ENCODE measurements at places on chromosomes 3 and 15.

DNA sequence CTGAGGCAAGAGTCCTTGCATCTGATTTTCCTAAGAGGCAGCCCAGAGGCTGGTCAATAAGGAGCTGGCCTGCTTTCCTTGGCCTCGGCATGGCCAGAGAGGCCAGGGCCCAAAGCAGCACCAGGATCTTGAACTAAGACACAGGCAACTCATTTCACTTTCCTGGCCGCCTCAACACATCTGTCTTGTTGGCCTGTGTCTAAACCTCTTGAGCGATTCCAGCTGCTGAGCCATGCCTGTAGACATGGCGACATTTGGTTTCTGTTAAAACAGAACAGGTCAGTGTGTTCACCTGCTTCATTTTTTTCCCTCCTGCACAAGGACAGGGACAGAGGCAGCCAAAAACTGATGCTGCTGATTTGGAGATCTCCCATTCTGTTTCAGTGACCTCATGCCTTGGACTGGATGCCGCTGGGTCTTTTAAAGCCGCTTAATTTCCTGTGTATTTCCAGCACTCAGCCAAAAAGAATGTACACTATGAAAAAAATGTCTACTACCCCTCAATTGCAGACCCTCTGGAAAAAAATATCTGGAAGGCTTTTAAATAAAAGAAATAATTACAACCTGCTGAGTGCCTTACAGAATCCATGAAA lies 266.6 kb upstream of the ICE2 start:
- no peak for DNase-seq

DNA sequence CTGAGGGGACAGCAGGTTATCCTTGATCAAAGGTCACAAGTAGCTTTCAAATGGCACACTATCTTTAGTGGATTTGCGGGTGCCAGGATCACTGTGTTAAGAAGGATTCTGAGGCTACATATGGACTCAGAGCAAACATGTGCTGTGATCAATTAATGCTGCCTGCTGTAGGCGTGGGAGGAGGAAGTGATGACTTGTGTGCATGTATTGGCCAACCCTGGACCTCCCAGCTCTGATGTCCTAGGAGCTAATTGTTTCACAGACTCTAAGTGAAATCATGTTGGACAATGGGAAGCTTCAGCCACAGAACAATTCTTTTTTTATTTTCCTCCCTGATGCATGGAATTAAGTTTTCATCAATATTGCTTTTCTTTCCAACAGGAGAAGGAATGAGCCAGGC lies 24.4 kb downstream of the FAH start:
- no peak for DNase-seq

GRCh38 chr3:101219842-101220560 lies 100.4 kb downstream of the IMPG2 start:
- DNase-seq = no peak

GRCh38 chr3:133295199-133295901 lies 104.5 kb upstream of the BFSP2 start:
- DNase-seq = no peak

DNA sequence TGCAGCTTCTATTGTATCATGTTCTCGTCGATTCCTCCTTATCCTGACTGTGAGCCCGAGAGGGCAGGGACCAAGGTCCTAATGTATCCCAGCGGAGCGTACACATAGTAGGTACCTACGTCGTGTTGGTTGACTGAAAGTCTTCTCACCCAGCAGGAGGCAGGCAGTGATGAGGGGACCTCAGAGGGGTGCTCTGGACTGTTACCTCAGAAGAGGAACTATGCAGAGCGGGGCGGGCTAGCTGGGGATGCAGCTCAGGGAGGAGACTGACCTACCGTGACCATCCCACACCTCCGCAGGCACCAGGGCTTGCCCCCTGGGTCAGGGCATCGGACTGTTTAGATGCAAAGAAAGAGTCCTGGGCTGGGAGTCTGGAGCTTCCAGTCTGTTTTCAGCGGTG lies 11.4 kb downstream of the CHAC1 start:
- DNase-seq = no peak

DNA sequence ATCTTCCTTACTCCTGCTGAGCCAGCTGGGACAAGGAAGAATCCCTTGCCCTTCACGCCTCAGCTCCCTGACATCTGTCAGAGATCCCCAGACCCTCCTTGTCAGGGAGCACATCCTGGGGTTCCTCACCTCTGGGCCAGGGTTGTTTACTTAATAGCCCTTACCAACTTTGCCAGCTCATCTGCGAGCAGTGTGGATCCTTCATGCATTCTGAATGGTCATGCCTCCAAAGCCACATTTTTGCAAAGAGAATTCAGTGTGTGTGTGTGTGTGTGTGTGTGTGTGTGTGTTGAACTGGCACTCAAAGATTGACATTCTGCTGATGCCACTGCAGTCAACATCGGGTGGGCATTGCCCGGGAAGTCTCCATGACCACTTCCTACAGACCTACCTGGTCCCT lies 112.6 kb downstream of the SLC49A4 start:
- DNase-seq = no peak

GRCh38 chr3:11128682-11129632 lies 25.3 kb upstream of the HRH1 start:
- DNase-seq = no peak

- DNase-seq = no peak
Measured at GRCh38 chr3:56855856-56856512, 54.2 kb upstream of the ARHGEF3 start.

- no peak for DNase-seq
Measured at GRCh38 chr3:175670557-175670956, 811.4 kb downstream of the NAALADL2 start.

DNA sequence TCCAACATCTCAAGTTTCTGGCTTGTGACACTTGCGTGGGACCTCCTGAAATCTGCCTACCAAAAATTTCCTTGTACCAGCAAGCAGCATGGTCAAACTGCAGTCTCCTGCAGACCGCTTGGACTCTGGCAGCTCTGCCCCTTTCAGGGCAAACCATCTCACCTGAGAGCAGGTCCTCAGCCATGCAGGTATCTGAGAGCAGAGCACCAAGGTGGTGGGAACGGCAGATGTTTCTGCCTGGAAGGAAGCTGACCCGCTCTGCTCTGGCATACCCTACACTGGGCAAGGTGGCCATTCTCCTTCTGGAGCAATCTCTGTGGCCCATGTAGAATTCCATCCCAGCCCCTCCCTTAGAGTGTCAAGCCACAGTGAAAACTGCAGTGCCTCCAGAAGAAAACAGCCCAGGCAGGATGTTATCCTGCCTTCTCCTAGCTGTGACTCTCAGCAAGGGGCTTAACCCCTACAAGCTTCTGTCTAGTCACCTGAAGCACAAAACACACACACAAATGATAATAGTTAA lies 21.6 kb downstream of the MESD start:
- DNase-seq = no peak

GRCh38 chr3:135650309-135650708 lies 315.2 kb upstream of the PPP2R3A start:
- DNase-seq = no peak

DNA sequence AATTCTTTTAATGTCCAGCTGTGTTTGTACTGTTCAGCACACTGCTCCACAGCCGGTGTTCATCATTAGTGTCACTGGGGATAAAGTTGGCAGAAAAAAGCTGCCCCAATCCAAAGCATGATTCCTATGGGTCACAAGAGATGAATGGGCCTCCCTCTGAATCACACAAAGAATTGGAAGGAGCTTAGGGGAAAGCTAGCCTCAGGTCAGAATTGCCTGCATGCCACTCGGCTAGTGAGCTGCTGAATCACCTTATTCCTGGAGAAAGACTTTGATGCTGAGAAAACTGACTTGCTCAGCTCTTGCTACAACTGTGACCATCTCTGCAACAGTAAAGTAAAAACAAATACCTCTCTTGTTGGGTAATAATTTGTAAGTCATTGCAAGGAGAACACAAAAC lies 3.5 kb downstream of the CCK start:
- DNase-seq = no peak

DNA sequence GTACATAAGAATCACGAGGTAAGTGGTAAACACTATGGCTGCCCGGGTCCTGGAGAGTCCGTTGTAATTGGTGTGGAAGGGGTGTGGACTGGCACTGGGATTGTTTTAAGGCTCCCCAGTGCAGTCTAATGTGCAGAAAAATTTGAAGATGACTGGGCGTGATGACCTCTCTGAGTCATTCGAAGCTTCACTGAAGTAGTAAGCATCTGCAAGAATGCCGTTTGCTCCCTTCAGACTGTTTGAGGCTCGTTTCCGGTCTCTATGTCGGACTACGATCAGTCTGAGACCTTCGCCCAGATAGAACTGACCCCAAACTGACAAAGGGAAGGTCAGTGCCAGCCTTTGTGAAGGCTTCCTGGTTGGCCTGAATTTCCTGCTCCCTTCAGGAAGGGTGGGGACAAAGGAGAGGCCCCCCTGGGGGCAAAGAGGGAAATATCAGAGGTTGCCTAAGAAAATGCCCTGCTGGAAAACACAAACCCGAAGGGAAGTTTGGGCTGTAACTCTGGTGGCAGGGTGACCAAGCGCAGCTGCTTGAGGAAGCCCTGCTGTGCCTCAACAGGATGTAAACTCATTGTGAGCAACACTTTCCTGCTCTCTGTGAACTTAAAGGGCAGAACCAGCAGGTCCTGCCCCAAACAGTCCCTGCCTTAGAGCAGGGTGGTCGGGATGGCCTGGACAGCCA lies 34.6 kb downstream of the BTD start:
- DNase-seq = no peak

GRCh38 chr3:194342861-194343560 lies 8.1 kb downstream of the CPN2 start:
- no peak for DNase-seq

DNA sequence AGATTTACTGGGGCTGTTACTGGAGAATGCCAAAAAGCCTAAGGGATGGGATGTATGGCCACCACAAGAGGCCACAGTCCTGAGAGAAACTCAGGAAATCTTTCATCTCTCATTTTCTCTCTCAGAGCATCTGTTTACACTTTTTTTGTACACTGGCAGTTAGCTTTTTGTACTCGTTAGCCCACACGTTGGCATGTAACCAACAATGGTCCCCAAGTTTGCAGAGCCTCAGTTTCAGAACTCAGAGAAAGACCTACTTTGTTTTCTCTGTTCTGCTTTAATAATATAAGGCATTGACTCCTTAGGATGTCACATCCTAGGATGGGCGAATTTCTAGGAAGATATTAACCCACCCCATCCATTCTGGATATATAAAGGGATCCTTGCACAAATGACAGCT lies 183.5 kb downstream of the SUCNR1 start:
- no peak for DNase-seq

DNA sequence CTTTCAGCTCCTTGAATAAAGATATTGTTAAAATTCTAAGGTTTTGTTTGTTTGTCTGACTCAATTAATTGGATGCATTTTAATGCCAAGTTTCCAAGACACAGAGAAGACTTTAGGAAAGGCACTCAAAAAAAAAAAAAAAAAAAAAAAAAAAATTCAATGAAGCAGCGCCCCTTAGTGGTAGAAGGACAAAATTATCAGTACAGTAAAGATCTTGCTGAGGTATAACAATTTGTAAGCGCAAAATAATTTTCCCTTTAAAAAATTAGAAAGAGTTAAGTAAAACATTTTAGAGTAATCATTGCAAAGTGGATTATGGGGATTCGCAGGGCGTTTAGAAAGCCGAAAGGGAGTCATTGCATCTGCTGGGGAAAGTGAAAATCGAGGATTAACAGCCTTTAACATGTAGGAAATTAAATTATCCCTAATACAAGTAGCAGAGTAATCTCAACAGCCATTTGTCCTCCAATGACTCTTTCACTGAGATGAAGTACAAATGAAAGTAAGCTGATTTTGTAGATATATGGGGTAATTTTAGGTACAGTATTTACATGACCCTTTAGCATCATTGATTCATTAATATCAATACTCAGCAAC lies 5.8 kb upstream of the DIS3L start:
- no peak for DNase-seq

DNA sequence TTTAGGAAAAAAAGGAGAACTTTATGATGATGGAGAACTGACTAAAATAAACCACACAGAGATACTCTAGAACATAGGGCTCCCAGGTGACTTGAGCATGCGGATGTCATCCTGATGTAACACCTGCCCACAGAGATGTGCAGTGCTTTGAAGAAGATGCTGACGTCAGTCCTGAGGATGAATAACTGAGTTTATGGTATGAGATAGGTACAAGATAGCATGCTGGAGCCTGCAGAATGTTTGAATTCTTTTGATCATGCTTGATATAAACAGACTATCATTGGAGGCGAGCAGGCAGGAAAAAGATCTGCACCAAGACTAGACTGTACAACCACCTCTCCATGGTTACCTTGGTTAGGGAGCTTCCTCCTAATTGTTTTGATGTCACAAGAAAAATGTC lies 12.4 kb downstream of the CCR4 start:
- DNase-seq = no peak

- no peak for DNase-seq
Measured at GRCh38 chr3:49661281-49661680, 12.9 kb upstream of the APEH start.

GRCh38 chr3:43857361-43858293 lies 166.9 kb downstream of the ABHD5 start:
- no peak for DNase-seq

- DNase-seq = no peak
Measured at GRCh38 chr15:94300612-94301011, 69.3 kb downstream of the MCTP2 start.

DNA sequence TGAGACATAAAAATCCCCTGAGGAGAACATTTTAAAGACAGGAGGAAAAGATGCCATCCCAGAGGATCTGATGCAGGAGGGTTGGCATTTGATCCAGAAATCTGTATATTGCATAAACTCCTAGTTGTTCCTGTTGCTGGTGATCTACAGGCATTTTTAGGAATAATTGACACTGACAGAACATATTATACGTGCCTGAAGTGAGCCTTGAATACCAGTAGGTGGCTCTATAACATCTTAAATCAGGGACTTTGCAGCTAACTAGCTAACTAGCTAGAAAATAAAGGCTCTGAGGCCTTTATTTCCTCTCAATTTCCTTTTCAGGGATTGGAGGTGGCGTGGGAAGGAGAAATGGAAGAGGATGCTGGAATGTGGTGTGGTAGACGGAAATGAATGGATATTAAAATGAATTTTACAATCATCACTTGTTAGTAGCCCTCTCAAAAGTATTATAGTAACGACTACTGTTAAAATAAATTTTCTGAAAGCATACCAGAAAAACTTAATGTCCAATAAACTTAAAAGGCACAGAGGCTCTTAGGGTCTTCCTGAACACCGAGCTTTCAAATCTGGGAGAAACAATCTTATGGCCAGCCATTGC lies 73.8 kb upstream of the ZBED2 start:
- DNase-seq = no peak

GRCh38 chr15:101051291-101052030 lies 132.3 kb downstream of the LRRK1 start:
- no peak for DNase-seq

GRCh38 chr3:24184528-24185176 lies 239.6 kb downstream of the NR1D2 start:
- no peak for DNase-seq

- no peak for DNase-seq
Measured at GRCh38 chr3:159632128-159632527, 356.5 kb upstream of the IL12A start.

DNA sequence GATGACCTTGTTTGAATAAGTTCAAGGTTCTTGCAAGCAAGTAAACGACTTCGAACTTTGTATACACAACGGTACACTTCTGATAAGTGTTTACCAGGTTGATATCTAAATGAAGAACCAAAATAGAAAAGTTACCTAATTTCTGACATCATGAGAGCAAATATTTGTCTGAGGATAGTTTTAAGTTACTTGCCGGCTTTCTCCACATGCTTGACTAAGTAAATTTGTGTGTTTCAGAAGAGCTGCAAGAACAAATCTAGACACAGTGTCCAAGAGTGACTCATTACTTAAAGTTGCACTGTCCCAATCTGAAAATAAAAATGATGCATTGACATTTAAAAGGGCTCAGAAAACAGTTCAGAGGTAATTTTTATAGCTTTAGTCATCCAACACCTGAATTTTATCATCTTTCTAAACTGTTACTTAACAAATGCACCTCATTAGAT lies 115.1 kb downstream of the HERC1 start:
- no peak for DNase-seq

- no peak for DNase-seq
Measured at GRCh38 chr3:149621218-149622005, 36.4 kb downstream of the WWTR1 start.
